ENCODE measurements at places on chromosomes 2 and 18.
A peak's percentile ranks its signal among the peaks of the same experiment; 100 is the strongest.

DNA sequence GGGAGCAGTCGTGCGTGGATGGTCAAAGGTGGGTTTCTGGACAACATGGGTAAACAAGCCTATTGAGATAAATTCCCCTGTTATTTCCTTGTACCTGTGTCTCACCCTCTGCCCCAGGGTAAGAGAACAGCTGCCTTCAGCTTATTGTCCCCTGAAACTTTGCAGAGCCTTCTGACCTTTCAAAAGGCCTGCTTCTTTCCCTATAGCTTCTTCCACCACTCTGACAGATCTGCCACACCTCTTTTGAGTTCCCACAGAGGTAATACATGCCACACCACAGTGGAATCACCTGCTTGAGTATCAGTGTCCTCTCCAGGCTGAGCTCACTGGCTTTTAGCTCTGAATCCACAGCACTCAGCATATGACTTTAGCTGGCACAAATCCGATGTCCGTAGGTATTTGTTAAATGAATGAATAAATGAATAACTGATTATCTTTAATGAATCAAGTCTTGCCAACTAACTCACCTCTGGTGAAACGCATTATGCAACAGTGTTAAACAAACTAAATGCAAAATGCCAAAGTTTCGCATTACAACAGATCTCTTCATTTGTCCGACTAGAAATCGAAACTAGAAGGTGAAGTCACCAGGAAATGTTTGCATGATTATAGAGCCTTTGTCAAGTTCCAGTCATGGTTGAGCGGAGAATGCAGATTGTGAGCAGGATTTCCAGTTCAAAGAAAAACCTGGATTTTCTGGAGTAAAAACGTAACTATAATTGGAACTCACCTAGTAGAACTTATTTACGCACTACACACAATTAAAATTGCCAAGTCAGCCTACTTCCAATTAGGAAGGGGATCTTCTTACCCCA, 16.4 kb downstream of the DYNAP start:
- DNase-seq = no peak

- DNase-seq = no peak
These were observed 103.4 kb downstream of the TNS1 start for GRCh38 chr2:217899231-217900009.

DNA sequence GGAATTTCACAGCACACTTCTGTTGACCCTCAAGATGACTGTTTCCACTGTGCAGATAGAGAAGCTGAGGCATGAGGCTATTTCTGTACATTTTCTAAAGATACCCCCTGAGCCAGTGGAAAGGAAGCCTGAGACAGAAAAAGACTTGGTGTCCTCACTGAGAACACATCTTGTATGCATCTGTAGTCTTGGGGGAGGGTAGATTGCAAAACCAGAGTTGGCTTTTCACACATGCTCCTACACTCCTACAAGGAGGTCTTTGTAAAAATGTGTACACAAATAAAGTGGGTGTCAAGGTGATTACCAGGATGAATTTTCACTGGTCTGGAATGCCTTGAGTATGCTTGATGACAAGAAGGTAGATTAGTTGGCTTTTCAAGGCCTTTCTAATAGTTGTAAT, 98.0 kb downstream of the KCTD18 start:
- DNase-seq = no peak

GRCh38 chr2:83826577-83826976, 632.5 kb downstream of the SUCLG1 start:
- DNase-seq = no peak

DNA sequence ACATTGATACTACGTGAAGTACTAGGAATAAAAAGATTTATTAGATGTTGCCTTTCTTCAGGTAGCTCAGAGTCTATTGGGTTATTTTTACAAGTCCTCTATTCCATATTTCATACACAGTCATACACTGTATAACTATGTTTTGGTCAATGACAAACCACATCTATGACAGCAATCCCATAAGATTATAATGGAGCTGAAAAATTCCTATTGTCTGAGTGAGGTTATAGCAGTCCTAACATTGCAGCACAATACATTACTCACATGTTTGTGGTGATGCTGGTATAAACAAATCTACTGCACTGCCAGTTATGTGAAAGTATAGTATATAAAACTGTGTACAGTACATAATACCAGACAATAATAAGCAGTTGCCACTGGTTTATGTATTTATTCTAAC, 595.1 kb downstream of the MBD2 start:
- DNase-seq = no peak

DNA sequence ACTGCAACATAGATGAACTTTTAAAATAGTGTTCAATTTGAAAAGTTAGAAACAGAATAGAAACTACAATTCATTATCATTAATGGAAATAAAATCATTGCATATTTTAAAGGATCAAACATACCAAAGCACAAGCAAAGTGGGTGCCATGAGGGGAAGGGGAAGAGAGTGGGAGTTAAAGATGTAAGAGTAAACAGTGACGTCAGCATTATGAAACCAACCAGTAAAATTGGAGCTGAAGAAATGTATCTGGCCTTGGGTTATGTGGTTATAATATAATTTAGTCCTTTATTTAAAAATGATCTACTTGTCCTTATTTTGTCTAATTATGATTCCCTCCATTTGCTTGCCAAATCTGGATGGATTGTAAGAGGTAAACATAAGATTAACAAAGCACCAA, 6.0 kb downstream of the LINC00305 start:
- DNase-seq = no peak

GRCh38 chr18:577643-578375, 2.4 kb upstream of the CETN1 start:
- DNase-seq = no peak

GRCh38 chr18:10660179-10660884, 134.5 kb downstream of the NAPG start:
- no peak for DNase-seq

- no peak for DNase-seq
These were observed 141.2 kb downstream of the PMAIP1 start for GRCh38 chr18:60040971-60041370.

GRCh38 chr18:25650201-25650941, 298.4 kb upstream of the ZNF521 start:
- DNase-seq = no peak

DNA sequence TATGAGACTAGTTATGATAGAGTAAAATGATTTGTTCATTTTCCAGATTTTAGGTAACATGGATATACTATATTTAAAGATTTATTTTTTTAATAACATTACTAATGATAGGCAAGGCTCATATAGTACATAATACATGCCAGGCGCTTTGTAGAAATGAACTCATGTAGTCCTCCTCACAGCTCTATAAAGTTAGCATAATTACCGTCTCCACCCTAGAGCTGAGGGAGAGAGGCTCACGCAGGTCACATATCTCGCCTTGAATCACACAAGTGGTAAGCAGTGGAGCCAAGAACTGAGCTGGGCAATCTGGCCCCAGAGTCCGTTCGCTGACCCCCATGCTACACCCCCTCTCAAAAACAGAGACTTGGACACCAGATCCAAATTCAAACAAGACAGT, 222.5 kb downstream of the FAM210A start:
- DNase-seq = no peak

GRCh38 chr2:20291846-20292408, 58.7 kb downstream of the PUM2 start:
- no peak for DNase-seq

GRCh38 chr2:236627841-236628240, 58.2 kb downstream of the ACKR3 start:
- DNase-seq = no peak

GRCh38 chr2:217327953-217328621, 468.2 kb upstream of the TNP1 start:
- DNase-seq = no peak

DNA sequence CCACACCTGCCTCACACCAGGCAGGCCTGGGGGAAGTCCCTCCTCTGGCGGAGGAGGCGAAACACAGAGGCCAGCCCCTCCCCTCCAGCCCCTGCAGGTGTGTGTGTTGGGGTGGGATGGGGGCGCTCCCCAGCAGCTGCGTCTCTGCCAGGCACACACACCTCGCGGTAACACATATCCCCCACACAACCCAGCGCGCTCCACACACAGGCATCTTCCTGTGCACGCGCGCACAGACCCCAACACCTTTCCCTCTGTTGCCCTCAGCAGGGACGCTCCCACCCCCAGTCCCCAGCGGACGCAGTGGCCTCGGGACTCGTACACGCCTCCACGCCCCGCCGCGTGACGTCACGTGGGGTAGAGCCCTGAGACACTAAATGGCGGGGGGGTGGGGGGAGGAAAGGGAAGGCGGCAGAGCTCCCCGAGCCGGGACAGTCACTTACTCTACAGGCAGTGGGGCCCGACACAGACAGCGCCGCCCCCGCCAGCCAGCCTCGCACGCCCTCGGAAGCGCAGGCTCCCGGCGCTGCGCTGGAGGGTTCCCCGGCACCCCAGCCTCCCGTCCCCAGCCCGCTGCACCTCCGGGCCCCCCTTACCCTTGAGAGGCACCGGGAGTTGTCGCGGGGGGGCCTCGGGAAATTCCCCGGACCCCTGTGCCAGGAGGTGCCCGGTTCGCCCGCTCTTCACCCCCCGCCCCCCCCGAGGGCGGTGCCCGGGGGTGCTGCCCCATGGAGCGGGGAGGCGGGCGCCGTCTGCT, at the start of gene WNT10A:
Gene WNT10A (plus strand): TSS at position 751 of the 757 bp plus-strand sequence. CDS start 144 bp downstream, outside the sequence.
- peak; percentile 31 for DNase-seq

- no peak for DNase-seq
These were observed 773 bp downstream of the MBP start for GRCh38 chr18:77131652-77132368.

- DNase-seq = no peak
These were observed 17.2 kb downstream of the SPEG start for GRCh38 chr2:219451661-219452360.

DNA sequence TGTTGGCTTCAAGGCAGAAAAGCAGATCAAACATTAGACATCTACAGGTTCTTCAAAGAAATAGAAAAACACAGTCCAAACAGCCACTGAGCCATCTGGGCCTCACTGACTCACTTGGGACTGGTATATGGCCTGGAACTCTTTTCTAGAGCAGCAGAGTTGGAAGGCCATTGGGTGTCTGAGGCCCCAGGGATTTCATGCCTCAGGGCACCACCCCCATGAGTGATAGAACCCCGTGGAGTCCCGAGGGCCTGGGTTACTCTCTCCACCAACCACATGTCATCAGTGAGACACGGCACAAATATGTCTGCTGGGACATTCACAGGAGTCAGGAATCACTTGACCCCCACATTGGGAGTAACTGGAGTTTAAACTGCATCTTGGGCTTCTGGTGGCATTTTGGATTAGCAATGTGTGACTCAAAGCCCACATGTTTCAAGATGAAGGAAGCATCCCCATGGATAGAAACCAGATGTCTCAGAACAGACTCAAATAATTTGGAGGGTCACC, 44.0 kb downstream of the CAPN13 start:
- DNase-seq = no peak

DNA sequence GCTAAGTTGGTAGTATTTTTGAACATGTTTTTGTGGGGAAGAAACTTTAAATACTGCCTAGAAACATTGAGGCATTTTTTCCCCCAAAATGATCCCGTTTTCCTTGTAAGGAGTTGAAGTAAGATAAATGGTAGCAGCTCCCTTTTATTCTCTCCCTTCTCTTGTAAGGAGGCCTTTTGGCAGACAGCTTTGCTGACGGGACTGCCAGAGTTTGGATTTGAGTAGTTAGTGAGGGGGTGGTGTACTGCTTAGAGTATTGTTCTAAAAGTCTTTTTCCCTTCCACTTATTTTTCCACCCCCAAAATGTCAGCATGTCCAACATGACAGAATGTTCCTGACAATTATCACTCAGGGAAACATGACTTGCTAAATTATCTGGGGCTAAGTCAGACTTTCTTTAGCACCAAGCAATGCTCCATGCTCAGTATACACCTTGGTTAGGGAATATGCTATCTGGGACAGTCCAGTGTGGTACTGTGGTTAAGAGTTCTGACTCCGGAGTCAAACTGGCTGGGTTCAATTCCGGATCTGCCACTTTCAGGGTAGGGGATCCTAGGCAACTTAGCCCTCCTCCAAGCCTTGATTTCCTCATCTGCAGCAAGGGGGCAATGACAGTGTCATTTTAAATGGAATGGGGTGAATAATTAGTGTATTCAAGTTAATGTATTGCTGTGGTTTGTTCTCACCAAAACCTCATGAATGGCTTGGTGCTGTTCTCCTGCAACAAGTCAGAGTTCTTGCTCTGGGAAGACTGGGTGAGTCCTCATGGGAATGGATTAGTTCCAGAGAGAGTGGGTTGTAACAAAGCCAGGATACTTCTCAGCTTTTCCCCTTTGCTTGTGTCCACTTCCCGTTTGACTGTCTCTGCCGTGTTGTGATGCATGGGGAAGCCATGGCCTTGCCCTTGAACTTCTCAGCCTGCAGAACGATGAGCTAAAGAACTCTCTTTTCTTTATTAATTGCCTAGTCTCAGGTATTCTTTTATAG, 116.2 kb downstream of the TANC1 start:
- DNase-seq = no peak

DNA sequence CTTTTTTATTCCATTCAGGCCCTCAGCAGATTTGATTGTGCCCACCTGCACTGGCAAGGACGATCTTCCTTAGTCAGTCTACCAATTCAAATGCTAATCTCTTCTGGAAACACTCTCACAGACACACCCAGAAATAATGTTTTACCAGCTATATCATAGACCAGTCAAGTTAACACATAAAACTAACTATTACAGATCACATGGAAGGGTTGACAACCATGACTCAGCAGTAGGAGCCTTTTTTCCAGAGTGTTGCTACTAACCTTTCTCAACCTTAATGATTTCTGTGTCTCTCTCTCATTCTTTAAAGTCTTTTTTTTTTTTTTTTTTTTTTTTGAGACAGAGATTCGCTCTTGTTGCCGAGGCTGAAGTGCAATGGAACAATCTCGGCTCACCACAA, 143.5 kb upstream of the MSH6 start:
- no peak for DNase-seq

- no peak for DNase-seq
These were observed 95.7 kb downstream of the USP40 start for GRCh38 chr2:233470839-233471238.

GRCh38 chr2:39455826-39456225, 18.7 kb upstream of the MAP4K3 start:
- no peak for DNase-seq

DNA sequence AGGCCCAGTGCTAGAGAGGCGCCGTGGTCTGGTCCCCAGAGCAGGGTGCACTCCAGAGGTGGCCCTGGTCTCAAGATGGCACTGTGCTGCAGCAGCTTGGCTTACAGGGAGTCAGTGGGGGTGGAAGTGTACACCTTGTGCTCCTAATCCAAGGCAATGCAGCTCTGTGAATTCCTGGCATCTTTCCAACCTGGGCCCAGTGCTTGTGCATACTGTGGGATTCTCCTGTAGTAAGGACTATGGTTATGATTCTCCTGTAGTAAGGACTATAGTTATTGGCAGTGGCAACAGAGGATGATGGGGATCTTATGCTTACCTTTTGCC, 616.7 kb upstream of the REG3G start:
- no peak for DNase-seq

All from substantia nigra (tissue), 51 donors.